HEK293T (cell line): ENCODE measurements at places on chromosomes 16 and 17.
A peak's percentile ranks its signal among the peaks of the same experiment; 100 is the strongest.

GRCh38 chr17:49360796-49361128, 1.3 kb downstream of the ZNF652 start:
- DNase-seq: no peak

- peak; percentile 43 for DNase-seq
Observed at GRCh38 chr16:31874366-31875111, 932 bp downstream of the ZNF267 start.

GRCh38 chr16:83629426-83629825, 178.4 kb upstream of the HSBP1 start:
- no peak for DNase-seq

DNA sequence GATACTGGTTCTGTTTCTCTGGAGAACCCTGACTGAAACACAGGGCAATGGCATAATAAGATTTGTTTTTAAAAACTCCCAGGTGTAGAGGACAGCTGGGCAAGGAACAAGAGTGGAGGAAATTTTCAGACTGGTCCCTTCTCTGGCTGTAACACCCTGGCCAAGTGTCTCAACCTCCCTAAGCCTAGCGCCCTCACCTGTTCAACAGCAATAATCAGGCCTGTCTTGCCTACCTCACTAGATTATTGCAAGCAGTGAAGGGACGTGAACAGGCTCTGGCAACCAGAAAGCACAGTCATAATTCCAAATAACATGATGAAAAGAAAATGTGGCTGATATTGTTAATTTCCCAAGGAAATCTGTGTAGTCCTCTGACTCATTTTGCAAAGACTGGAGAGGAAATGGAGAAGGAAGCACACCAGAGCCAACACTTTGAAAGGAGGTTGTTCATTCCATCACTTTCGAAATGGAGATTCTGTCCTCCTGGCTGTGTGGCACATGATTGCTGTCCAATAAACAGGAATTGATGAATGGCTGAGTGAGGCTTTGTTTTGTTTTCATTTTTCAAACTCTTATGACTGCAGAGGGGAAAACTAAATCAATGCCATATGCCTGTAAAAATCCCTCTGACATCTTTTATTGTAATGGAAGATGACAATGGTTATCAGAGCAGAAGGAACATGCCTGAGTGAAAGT, 87.5 kb upstream of the HLF start:
- DNase-seq: no peak

GRCh38 chr17:61555127-61555566, 35.9 kb downstream of the NACA2 start:
- no peak for DNase-seq

DNA sequence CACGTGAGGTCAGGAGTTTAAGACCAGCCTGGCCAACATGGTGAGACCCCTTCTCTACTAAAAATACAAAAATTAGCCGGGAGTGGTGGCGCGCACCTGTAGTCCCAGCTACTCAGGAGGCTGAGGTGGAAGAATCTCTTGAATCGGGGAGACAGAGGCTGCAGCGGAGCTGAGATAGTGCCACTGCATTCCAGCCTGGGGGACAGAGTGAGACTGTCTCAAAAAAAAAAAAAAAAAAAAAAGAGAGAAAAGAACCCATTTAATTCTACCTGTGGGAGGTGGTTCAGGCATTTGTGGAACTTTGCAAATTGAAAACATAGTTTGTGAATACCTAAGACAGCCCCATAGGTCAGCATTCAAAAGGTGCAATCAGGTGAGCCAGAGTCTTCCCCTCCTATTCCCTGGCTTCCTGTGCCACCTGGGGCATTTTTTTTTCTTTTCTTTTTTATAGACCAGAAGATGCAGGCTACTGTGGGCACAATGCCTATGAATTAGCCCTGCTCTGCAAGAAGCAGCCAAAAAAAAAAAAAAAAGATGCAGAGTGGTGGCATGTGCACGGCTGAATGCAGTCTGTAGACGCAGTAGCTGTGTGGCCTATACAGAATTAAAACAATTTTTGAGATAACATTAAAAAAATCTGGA, 9.1 kb upstream of the SOCS3 start:
- DNase-seq: no peak

- peak; percentile 81 for DNase-seq
Observed at GRCh38 chr17:62478424-62478879, at the start of gene TLK2. Gene TLK2 (plus strand): TSS chr17:62478825. CDS start chr17:62481126, 2,301 bp downstream.

GRCh38 chr16:3013491-3013951, 798 bp downstream of the CLDN9 start:
- no peak for DNase-seq

DNA sequence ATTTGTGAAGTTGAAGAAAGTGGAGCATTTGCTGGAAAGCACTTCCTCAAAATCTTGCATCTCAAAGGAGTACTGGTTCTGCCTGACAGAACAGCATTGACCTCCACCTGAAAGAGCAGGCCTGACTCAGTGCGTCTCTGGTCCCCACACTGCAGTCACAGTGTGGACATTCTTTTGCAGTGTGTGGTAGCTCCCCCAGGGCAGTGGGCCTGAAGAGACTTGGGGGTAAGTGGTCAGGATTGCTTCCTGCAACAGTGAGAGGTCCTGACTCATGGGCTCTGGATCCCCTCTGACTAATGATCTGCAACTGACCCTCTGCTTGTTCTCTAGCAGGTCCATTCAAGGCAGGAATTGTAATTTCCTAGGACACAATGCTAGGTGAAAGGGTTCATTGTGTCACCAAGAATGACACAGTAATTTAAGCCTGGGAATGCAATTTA, 204.9 kb upstream of the KCNJ16 start:
- DNase-seq: no peak

GRCh38 chr17:19986941-19987861, 9.6 kb upstream of the AKAP10 start:
- DNase-seq: no peak

DNA sequence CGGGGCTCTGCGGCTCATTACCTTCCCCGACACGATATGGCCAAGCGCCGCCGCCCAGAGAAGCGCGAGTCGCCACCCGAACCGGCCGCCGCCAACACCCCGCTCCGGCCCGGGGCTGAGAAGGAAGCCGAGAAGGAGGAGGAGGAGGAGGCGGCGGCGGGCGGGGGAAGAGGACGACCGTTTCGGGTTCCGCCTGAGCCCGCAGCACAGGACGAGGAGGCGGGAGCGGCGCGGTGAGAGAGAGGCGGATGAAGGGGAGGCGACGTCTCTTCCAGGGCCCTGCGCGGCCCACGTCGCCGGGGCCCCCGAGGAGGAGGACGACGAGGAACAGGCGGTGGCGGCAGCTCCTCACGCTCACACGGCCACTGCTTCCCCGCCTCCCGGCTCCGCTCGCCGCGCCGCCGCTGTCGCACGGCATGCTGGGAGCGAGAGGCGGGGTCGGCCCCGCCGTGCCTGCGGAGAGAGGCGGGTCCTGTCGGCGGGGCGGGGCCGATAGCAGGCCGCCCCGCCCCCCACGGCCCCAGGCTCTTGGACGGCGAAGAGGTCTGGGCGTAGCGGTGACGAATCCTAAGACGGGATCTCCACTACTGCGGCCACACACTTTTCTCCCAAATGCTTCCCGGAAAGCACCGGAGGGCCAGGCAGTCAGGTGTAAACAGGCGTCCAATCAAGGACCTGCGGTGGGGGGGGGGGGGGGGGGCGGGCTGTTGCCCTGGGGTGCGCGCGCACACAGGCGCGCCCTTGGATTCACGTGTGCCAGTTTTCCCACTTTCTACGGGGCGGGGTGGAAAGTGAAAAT, 97.3 kb upstream of the METTL9 start:
- DNase-seq: peak; percentile 76

GRCh38 chr16:71542377-71542776, 16.2 kb downstream of the CHST4 start:
- DNase-seq: peak; percentile 74

DNA sequence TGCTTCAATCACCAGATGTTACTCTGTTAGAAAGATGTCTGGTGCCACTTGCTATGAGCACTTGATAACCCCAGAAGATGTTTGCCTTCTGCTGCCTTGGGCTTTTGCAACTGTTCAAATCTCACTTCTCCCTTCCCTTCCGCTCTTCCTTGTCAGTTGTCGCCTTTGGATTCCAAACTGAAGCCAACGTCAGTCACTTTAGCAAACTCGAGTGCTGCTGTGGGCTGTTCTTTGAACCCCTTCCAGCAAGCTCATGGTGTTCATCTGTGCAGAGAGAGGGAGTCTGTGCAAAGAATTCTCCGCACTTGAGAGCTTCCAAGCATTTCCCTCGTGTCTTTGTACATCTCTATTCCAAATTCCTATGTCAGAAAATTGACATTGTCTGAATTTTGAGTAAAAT, 879.4 kb downstream of the CDH11 start:
- DNase-seq: no peak
